Endodermal cell (in vitro differentiated cells): ENCODE measurements at places on chromosomes 7 and 10. TPM values are rescaled to one million over a fixed set of nuclear protein-coding genes. Genes with fewer than 3 reads are reported as not detected.

Gene SPDYE1
- not detected in 3 replicates for total RNA-seq

GRCh38 chr7:16471933-16472332 lies 6.4 kb upstream of the SOSTDC1 start:
- DNase-seq, result no peak
- H3K27me3 ChIP-seq, result no peaks in the 10 kb centered on the region
- no peaks in the 10 kb centered on the region for H3K4me1 ChIP-seq
- H3K27ac ChIP-seq, result no peak overlapping the region

DNA sequence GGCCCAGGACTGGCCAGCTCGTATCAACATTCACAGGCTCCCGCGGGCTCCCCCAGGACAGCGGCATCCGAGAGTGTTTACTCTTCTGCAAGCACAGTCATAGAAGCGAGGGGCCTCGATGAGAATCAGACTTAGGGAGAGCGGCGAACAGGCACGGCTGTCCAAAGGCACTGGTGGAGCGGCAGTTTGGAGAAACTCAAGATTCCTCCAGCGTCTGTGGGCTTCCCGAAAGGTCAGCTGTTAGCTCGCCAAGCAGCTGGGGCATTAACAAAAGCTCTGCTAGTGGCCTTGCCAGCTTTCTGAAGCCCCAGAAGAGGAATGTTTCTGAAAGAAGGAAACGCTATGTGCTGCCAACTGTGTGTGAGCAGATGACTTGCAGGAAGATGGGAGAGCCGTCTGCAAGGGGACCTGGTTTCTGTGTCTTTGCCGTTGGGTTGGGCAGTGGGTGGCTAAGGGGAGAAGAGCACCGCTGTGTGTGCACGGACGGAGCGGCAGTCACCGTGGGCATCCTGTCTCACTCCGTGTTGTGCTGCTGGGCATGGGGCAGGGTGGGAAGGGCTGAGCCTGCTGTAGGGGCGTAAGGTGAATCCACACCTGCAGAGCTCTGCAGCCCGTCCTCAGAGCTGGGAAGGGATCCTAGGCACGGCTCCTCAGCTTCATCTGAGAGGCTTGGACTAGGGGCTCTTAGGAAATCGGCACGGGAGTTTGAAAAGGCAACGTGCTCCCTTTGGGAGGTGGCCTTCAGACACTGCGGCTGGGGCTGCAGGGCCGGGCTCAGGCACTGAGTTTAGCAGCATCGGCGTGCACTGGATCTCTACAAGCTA lies 42.1 kb downstream of the AMZ1 start:
- H3K4me1 ChIP-seq, result peaks cover 8% of the 10 kb centered on the region
- no peaks in the 10 kb centered on the region for H3K27me3 ChIP-seq
- H3K27ac ChIP-seq, result peak overlapping the region; percentile 57
- H3K36me3 ChIP-seq, result peaks cover 57% of the 10 kb centered on the region

DNA sequence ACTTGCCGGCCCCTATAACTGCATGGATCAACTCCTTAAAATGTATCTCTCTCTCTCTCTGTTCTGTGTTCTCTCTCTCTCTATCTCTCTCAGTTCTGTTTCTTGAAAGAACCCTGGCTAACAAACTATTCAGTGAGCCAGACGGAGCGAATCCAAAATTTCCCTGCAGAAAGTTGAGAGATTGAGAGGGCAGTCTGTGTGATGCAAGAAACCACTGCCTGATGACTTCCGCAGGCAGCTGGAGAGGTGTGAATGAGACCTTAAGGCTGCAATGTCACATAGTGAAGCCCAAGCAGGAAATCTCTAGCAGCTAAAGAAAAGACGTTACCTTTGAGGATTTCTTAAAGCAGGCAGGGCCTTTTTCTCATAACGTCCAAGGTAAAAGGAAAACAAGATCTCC lies 17.3 kb downstream of the FAM107B start:
- peaks cover 43% of the 10 kb centered on the region for H3K27me3 ChIP-seq
- no peak overlapping the region for H3K4me3 ChIP-seq
- H3K36me3 ChIP-seq, result no peaks in the 10 kb centered on the region
- DNase-seq, result no peak
- H3K27ac ChIP-seq, result no peak overlapping the region

- no peaks in the 10 kb centered on the region for H3K36me3 ChIP-seq
- DNase-seq, result peak; percentile 24
- H3K4me1 ChIP-seq, result no peaks in the 10 kb centered on the region
- H3K4me3 ChIP-seq, result no peak overlapping the region
- H3K27me3 ChIP-seq, result peaks cover 51% of the 10 kb centered on the region
- no peak overlapping the region for H3K27ac ChIP-seq
Observed at GRCh38 chr10:43226441-43226840, 40.4 kb downstream of the RASGEF1A start.

- peak; percentile 90 for DNase-seq
- no peak overlapping the region for H3K27ac ChIP-seq
- no peaks in the 10 kb centered on the region for H3K36me3 ChIP-seq
- H3K4me3 ChIP-seq, result no peak overlapping the region
- H3K27me3 ChIP-seq, result no peaks in the 10 kb centered on the region
- H3K4me1 ChIP-seq, result peaks cover 18% of the 10 kb centered on the region
Observed at GRCh38 chr10:128263891-128264688, 137.9 kb upstream of the MKI67 start.

DNA sequence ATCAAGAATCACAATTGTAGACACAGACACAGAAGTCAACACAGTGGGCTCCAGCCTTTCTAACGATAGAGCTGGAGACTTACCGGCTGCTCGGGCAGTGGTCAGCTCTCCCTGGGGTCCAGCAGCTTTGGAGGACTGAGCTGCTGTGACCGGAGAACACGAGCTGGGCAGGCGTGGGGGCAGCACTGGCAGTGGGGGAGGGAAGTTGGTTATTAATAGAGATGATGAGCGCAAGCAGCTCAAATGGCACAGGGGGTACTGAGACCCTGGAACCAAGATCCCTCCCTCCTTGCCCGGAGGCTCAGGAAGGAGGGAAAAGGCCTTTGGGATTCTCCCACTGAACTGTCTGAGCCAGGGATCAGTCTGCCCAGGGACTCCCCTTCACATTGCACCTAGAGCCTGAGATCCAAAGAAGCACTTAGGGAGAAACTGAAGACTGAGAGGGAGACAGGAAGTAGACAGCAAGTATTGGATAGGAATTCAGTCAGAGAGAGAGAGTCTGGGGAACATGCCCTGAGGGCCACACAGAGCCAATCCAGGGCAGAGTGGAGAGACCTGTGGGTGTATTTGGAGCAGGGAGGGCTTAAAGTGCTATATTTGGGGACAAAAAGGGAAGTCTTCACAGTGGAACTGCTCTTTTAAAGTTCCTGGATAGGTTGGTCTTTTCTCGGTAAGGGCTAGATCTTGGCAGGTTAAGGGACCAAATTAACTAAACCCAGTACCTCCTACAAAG lies at the start of gene MYOZ1:
Gene MYOZ1, minus strand, starts transcription at position 147 of the 733 bp plus-strand sequence. CDS start 1,457 bp downstream, outside the sequence.
- H3K36me3 ChIP-seq, result no peaks in the 10 kb centered on the region
- H3K4me3 ChIP-seq, result no peak within 1 kb of the TSS
- no peaks in the 10 kb centered on the region for H3K27me3 ChIP-seq
- DNase-seq, result no peak

DNA sequence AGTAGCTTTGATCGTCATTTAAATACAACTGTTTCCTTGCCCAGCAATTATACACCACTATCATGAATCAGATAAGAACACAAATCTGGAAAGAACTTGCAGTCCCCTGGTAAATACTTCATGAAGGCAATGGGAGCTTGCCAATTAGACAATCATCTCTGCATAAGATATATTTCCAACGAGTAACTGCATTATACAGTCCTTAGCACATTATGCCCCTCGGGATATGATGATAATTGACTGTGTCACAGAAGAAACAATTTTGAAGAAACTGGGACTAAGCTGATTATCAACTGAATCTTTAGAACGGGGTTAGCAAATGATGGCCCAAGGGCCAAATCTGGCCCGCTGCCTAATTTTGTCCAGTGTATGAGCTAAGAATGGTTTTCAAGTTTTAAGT lies 155.7 kb downstream of the TRIL start:
- H3K4me3 ChIP-seq, result no peak overlapping the region
- no peaks in the 10 kb centered on the region for H3K4me1 ChIP-seq
- H3K27ac ChIP-seq, result no peak overlapping the region

DNA sequence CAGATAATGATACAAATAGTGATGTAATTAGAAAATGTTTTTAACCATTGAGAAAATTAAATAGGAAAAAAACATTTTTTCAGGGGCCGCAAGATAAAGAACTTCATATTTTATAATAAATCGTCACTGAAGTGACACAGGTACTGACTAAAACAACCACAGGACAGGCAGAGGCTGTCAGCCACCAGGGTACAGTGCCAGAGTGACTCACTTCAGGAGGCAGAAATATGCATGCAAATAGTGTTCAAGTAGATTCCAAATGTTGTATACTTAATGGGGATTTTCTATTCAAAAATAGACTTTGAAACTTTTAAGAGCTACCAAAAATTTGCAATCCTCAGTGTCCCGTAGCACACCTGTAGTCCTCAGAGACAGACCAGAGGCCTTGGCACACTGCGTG lies 68.6 kb downstream of the FRMPD2 start:
- no peak overlapping the region for H3K4me3 ChIP-seq
- H3K27ac ChIP-seq, result no peak overlapping the region
- DNase-seq, result no peak
- H3K27me3 ChIP-seq, result peaks cover 81% of the 10 kb centered on the region

GRCh38 chr10:7389844-7390243 lies 21.0 kb downstream of the SFMBT2 start:
- H3K27me3 ChIP-seq, result no peaks in the 10 kb centered on the region
- no peak for DNase-seq
- no peaks in the 10 kb centered on the region for H3K36me3 ChIP-seq
- H3K4me3 ChIP-seq, result no peak overlapping the region

- peaks cover 45% of the 10 kb centered on the region for H3K36me3 ChIP-seq
- no peaks in the 10 kb centered on the region for H3K27me3 ChIP-seq
- peaks cover 4% of the 10 kb centered on the region for H3K4me1 ChIP-seq
- H3K4me3 ChIP-seq, result peak within 1 kb of the TSS; percentile 91
Observed at GRCh38 chr10:104268713-104269645, at the start of gene GSTO2. TSS of gene GSTO2 (plus strand) at chr10:104269184. CDS start at chr10:104274916, 5,732 bp downstream.

DNA sequence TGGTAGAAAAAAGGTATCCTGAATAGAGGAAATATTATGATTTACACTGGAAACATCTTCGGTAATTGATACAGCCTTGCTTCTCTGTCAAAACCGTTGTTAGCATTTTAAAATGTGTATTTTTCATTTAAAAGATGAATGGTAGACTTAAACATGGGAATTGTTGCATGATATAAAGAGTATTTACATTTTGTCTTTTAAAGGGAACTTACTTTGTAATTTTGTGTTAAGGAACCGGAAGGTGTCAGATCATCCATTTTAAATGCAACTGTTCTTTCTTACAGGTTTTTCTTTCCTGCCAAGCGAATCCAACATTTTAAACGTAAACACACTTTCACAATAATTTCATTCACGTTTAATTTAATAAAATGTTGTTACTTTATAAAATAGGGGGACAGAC lies 1.8 kb upstream of the IGF2BP3 start:
- peak overlapping the region; percentile 27 for H3K27ac ChIP-seq
- no peaks in the 10 kb centered on the region for H3K36me3 ChIP-seq
- no peaks in the 10 kb centered on the region for H3K4me1 ChIP-seq
- H3K27me3 ChIP-seq, result no peaks in the 10 kb centered on the region

DNA sequence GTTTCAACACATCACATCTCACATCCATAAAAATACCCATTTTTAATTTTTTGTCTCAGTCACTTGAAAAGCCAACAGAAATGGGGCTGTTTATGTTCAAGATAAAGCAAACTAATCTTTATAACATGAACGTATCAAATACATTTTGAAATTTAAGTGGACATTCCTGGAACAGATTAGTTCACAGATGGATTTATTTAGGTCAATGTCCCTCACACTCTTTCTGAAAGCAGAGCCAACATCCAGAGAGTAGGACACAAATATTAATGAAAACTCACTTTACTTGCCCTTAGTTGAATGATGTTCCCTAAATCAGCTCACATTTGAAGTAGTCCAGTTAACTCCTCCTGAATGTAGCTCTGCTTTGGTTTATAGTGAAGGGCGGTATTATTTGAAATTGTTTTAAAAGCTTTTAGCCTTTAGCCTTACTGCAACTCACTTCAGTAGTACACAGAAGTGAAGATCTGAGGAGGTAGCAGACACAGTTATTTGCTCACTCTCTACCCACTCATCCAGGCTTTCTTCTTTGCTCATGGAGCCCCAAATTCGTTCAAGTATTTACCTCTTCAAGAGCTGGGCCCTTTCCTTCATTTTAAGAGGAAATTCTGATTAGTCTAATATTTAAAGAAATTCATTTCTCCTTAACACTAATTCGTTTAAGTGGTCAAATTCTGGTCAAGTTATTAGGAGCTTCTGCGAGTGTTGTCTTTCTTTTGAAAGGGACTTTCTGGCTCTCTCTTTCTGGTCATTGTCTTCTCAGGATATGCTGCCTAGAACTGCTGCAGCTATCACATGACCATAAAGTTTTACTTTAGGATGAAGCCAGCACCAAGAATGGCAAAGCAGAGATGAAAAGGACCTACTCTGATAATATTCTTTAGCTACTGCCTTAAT lies 180.6 kb upstream of the AGR3 start:
- H3K27ac ChIP-seq, result no peak overlapping the region
- H3K4me3 ChIP-seq, result no peak overlapping the region
- no peak for DNase-seq
- no peaks in the 10 kb centered on the region for H3K36me3 ChIP-seq

DNA sequence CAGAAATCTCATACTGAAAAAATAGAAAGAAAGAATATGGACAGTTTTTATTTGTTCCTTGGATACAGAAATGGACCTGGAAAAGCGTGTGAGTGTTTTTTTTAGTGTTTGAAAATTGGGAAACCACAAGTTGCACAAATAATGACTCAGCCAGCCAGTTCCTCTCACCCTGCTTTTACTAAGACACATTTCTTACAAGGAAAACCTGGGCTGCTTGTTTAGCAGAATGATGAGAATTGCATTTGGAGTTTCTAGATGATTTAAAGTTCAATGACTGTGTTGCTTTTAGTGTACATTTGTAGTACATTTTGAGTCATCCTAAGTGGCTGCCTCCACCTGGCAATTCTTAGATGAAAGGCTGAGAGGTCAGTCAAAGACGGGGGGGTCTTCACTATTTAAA lies 218.7 kb downstream of the ABCA13 start:
- H3K36me3 ChIP-seq, result no peaks in the 10 kb centered on the region
- H3K27me3 ChIP-seq, result no peaks in the 10 kb centered on the region
- DNase-seq, result no peak
- no peaks in the 10 kb centered on the region for H3K4me1 ChIP-seq
- H3K4me3 ChIP-seq, result no peak overlapping the region

Gene LLCFC1
- not detected in 3 replicates for total RNA-seq

DNA sequence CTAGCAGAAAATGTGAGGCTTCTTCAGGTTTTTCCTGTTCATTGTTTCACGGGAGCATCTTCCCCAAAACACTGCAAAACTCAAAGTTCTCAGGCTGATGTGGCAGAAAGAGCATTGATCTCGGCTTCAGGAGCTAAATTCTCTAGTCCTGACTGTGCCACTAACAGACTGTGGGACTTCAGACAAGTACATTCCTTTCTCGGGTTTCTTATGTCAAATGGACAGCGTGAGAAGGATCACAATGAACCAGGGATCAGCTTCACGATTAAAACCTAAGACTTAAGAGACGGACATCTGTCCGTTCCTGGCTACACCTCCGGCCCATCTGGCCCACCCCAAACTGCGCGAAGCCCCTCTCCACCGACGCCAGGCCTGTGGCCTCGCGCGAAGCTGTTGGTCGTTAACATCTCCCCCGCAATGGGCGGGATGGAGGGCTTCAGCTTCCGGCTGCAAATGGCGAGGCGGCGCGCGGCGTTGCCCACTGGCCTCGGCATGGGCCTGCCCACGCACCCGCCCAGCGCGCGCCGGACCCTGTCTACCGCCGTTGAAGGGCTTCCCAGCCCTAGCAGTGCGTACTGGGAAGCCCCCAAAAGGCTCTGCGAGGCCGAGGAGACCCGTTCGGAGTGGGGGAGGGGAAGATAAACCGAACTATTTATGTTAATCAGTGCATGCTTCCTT lies 549 bp upstream of the DDX50 start:
- peak overlapping the region; percentile 98 for H3K4me3 ChIP-seq
- H3K36me3 ChIP-seq, result peaks cover 5% of the 10 kb centered on the region
- no peaks in the 10 kb centered on the region for H3K27me3 ChIP-seq
- DNase-seq, result no peak
